ENCODE measurements at places on chromosomes 3 and 15.

DNA sequence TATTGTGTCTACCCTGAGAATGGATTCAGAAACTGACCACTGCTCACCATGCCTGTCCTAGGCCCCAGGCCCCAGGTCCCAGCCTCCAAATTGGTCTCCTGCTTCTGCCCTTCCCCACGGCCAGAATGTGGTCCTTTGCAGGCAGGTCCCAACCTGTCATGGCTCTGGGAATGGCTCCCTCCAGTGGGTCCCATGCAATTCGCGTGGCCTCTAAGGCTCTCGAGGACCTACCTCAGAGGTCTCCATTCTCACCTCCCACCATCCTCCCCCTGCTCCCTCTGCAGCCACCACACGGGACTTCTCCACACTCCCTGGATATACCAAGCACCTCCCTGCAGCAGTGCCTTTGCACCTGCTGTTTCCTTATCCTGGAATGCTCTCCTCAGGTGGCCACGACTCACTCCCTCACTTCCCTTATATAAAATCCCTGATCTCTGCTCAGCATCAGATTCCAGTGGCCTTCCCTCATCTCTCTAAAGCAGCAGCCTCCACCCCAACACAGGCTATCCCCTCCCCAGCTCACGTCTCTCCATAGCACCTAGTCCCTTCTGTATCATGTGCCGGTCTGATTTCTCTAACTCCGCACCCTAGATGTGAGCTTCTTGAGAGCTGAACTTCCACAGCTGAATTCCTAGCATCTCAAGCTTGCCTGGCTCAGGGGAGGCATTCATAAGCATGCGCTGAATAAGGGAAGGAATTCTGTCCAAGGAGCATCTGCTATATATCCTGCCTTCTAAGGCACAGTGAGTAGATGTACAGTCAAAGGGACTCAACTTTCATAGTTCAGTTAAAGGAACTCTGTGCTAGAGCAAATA is 56.9 kb downstream of the ARRDC4 start:
- DNase-seq, result no peak

GRCh38 chr15:91290553-91290952 is 190.5 kb downstream of the SV2B start:
- DNase-seq, result no peak

DNA sequence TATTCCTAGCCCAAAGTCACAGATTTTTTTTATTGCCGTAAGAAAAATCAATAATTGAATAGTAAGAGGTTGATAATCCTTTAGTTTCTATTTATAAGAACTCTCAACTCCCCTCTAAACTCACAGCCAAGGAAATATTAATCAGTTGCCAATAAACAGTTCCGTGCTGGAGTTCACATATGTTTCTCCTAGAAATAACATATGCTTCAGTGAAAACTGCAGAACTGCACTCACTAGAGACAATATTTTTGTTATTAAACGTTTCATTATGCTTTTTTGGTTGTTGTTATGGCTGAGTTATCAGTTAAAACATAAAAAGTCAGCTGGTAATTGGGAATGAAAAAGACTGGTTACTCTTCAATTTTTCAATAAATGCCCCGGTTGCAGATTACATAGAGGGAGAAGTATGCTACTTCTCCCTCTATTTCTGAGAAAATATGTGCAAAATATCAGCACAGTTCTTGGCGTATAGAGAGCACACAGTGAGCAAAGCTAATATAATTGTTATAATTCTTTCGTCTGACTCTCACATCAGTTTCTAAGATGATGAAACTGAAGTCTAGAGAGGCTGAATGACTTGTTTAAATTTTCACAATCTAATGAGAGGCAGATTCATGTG is 781.2 kb upstream of the GRM7 start:
- DNase-seq, result no peak

GRCh38 chr3:132448216-132448961 is 31.1 kb downstream of the DNAJC13 start:
- DNase-seq, result peak; percentile 68

GRCh38 chr15:40313531-40314398 is 6.0 kb upstream of the PLCB2 start:
- DNase-seq, result no peak

GRCh38 chr3:99634881-99635280 is 3.5 kb upstream of the COL8A1 start:
- no peak for DNase-seq

DNA sequence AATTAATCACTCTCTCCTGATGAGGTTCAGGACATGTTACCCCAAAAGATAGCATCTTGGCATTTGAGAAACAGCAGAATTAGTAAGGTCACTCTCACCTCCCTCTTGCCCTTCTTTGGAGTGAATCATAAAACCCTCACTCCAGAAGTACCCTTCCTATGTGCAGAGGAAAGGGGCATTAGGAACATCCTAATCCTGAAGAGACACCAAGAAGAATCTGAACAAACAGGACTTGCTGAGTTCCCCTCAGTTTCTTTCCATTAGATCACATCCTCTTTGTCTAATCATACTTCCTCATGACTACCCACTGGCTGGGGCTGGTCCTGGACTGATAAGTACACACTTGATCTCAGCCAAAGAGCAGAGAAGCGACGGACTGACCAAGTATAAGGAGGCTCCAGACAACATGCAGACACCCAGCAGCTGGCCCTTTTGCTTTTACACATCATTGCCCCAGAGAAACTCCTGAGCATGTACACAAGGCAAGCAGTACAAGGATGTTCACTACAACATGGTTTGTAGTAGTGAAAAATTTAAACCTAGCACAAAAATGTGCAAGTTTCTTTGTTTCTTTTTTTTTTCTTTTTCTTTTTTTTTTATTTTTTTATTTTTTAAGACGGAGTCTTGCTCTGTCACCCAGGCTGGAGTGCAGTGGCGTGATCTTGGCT is 15.0 kb upstream of the TM6SF1 start:
- peak; percentile 55 for DNase-seq

- DNase-seq, result no peak
Observed at GRCh38 chr3:27160146-27160545, 209.0 kb downstream of the NEK10 start.

DNA sequence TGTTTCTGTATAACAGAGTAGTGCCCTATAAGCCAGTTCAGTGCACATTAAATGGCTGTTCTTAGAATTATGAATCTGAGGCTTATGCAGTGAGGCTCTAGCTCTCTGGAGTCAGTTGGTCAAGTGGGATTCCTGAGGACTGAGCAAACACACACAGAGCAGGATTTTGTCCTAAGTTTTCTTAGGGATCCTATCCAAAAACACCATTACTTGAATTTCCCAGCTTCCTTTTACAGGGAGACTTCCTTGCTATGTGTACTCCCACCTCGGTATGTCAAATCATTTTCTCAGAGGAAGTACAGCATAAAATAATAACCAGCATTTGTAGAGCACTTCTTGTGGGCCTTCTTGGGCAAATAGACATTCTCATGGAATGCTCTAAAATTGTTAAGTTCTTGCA is 63.1 kb upstream of the GOLGA6B start:
- peak; percentile 48 for DNase-seq

DNA sequence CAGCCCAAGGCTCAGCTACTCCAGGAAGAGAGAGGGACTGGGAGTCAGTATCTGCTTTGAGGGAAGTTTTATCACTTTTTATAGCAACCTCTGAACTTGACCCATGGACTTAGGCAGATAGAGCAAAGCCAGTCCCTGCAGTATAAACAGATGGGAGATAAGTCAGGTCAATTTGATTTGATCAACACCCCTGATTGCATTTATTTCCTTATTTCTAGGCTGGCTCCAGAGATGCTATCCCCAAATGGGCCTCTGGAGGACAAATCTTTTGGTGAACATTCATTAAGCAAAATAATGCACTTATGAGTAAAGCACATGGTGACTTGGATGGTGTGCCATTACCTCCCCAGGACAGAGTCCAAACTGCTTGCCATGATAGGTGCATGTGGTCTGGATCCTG is 8.9 kb upstream of the IDH3A start:
- DNase-seq, result no peak

DNA sequence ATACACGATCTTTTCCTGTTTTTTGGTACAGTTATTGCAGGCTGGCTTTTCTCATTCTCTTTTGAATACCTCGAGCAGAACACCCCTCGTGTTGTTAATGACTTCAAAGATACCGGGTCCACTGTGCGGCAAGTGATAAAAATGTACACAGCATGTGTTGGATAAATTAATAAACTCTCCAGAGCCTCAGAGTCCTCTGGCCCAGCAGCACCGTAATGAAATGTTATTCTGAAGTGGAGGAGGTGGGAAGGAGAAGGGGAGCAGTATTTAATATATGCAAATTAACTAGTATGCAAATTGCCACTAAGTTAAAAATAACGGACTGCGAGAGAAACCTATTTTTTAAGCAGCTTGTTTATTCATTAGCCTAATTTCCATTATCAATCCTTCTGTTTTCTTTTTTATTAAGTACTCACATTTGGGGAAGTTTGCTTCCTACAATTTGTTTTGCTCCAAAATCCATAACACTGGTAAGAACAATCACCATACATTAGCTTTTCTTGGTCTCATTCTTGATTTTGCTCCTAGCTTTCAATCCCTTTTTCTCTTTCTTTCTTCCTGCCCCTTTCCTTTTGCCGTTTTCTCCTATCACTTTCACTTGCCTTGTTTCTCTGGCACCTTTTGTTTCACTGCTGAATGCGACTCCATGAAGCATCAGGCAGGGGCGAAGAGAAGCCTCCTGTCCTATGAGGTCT is 462.3 kb upstream of the PPP2R3A start:
- DNase-seq, result no peak

DNA sequence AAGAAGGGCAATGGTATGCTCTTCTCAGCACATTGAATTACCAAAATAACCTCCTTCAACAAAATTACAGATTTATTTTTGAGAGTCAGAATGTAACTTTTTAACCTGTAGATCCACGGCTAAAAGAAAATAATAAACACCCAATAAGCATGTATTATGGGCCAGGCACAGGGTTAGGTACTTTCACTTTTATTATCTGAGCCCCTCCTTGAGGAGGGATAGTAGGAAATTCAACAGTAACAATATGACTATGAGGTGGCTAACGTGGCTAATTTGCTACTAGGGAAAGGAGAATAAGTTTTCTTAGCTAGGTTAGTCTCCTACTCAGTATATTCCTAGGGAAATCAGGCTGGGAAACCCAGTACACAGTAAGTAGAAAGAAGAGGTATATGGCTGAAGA is 306.9 kb downstream of the GAP43 start:
- DNase-seq, result no peak

Measured in amniotic epithelial cell (primary cell).